Myocyte (in vitro differentiated cells): ENCODE measurements at places on chromosomes 2 and 18. TPM values are rescaled to one million over a fixed set of nuclear protein-coding genes. Genes with fewer than 3 reads are reported as not detected.
A peak's percentile ranks its signal among the peaks of the same experiment; 100 is the strongest.

SCTR gene
- not detected in 2 replicates for total RNA-seq

FKBP7 gene
- total RNA-seq = 27.2 and 32.4 TPM in 2 replicates

CDK5R2 gene
- total RNA-seq = 0.45 and 0.47 TPM in 2 replicates

NT5C1B gene
- total RNA-seq = not detected in 2 replicates

MOCOS gene
- total RNA-seq = 4.8 and 5.4 TPM in 2 replicates

DNA sequence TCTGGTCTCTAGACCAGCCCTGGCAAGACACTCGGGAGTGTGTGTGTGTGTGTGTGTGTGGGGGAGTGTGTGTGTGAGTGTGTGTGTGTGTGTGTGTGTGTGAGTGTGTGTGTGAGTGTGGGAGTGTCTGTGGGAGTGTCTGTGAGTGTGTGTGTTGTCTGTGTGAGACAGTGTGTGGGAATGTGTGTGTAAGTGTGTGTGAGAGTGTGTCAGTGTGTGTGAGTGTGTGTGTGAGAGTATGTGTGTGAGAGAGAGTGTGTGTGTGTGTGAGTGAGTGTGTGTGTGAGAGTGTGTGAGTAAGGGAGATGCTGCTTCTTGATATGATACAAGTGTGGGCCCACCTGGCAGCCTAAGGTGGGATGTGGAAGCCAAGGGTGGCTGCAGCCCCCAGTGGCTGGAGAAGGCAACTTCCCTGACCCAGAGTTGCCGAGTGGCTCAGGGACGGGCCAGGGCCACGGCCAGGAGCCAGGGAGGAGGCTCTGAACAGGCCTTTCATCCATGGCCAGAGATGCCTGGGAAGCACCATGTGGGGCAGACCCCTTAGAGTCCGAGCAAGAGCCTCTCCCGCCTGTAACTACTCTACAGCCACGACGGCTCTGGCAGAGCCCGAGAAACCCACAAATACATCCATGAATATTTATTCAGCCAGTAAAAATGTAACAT, 159.3 kb upstream of the MYCN start:
- no peak for DNase-seq

GRCh38 chr18:13492314-13492713, 234.0 kb downstream of the FAM210A start:
- DNase-seq = no peak

GRCh38 chr2:43268066-43268953, 41.9 kb upstream of the ZFP36L2 start:
- no peak for DNase-seq

GRCh38 chr2:183868153-183868552, 730.2 kb upstream of the ZNF804A start:
- DNase-seq = no peak

DNA sequence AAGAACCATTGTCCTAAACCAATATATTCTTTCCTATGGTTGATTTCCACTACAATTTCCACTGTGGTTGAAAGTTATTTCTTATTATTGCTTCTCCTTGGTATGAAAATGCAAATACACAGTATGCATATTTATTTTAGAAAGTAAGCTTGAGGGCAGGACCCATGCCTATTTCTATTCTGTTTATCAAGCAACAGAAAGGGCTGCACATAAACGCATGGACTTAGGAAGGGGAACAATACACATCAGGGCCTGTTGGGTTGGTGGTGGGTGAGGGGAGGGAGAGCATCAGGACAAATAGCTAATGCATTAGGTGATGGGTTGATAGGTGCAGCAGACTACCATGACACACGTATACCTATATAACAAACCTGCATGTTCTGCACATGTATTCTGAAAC, 20.7 kb downstream of the SLC4A3 start:
- no peak for DNase-seq

DNA sequence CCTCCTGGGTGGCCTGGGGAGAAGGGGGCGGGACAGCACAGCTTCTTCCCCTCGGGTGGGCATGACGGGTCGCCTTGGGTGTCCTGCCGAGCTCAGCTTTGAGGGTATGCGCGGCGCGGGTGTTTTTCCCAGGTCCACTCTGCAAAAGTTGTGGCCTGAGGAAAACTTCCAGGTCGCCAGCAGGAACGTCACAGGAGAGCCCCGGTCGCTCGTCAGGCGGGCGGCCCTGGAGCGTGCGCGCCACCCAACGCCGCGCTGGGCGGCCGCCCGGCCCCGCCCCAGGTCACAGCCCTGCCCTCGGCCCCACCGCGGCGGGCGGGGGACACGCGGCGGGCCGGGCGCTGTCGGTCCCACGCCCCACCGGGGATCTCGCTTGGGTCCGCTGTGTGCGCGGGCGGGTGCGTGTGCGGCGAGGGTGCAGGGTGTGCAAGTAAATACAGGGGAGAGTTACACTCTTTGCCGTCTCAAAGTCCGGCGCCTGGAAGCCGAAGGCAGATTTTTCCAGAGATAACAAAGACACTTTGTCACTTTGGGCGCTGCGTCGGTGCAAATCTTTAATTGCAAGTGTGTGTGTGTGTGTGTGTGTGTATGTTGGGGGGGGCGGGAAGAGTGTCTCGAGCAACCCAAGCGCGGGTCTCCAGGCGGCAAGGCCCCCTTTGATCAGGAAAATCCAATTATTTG, 616 bp upstream of the SP5 start:
- DNase-seq = no peak

GRCh38 chr18:22879293-22879692, 53.8 kb upstream of the RBBP8 start:
- DNase-seq = no peak

DNA sequence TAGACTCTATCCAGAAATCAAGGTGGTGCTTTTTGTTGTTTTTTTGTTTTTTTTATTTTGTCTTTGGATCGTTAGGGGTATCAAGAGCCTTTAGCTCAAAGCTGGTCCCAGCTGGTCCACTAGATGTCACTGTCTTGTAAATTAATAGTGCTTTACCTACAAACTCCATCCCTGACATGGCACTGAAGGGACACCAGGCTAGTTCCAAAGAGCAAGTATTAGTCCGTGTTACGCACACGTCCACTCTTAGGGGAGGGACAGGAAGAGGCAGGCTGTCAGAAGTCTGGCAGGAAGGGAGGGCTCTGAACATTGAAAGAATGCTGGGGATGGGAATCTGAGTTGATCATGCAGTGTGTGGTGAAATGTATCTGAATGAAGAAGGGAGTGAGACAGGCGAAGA, 85.9 kb upstream of the CCBE1 start:
- DNase-seq = peak; percentile 74

GRCh38 chr2:151849413-151850010, 21.3 kb upstream of the ARL5A start:
- no peak for DNase-seq

GRCh38 chr2:67792681-67793091, 270.1 kb downstream of the C1D start:
- no peak for DNase-seq

DNA sequence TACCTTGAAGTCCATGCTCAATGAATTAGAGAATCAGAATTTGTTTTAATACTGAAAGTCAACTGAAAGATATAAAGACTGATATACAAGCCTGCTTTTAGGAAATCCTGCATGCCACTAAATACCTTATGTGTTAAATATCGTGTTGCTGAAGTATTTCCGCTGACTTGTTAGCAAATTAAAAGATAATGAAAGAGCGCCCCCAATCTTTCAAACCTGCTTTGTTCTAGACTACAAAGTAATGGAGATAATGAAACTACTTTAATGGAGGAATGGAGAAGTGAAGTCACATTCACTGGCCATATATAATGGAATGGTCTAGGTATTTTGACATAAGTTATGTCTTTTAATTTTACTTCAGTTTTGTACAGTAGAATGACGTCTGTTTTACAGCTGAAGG, 95.7 kb downstream of the ASXL3 start:
- DNase-seq = no peak

GRCh38 chr2:45823723-45824206, 172.3 kb downstream of the PRKCE start:
- peak; percentile 62 for DNase-seq
